ENCODE measurements at places on chromosomes 6 and 20. TPM values are rescaled to one million over a fixed set of nuclear protein-coding genes. Genes with fewer than 3 reads are reported as not detected.

GRCh38 chr20:61120595-61121515 is 131.2 kb upstream of the CDH4 start:
- peak; percentile 49 for DNase-seq

GRCh38 chr20:23622839-23623343 is 14.9 kb downstream of the CST3 start:
- DNase-seq = peak; percentile 79

FRK gene
- 1.4 TPM for total RNA-seq

- DNase-seq = no peak
These were observed 173.5 kb downstream of the DLL1 start for GRCh38 chr6:170117111-170117972.

DNA sequence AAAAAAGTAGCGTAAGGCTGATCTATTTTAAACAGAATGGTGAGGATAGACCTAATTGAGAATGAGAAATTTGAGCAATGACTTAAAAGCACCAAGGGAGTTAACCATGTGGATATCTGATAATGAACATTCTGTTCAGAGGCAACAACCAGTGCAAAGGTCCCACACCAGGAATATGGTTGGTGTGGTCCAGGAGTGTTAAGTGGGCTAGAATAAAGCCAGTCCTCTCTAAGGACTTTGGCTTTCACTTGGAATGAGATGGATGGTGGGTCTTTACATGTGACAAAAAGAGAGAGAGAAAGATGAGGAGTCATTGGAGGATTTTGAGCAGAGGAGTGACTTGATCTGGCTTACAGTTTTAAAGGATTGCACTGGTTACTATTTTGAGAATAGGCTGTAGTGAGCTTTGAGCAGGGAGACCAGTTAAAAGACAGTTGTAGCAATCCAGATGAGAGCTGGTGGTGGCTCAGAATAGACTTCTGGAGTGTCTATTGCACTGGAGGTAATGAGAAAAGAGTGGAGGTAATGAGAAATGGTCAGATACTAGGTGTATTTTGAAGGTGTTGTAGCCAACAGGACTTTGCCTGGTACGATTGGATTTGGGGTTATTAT is 89.8 kb downstream of the SCAF8 start:
- DNase-seq = no peak
